ENCODE measurements at places on chromosomes 1 and 21.

- DNase-seq, result no peak
Measured at GRCh38 chr1:67314696-67315095, 7.0 kb downstream of the IL12RB2 start.

DNA sequence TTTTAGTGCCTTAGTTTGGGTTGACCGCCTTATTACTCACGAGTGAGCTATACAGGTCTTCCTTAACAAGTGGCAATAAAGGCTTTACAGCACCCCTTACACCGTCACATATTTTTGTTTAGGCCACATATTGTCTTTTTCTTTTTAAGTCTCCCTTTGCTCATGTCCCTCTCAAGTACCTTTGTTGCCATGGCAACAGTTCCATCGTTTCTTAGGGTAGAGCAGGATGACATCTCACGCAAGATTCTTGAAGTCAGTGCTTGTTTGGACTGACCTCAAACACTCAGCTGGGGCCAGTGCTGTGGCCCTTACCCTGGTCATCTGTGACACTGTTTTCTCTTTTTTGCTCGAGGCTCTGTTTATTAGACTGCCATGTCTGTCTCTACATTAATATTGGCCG lies 69.8 kb downstream of the PBX1 start:
- DNase-seq, result no peak

- DNase-seq, result no peak
Measured at GRCh38 chr1:181430015-181430885, 53.1 kb upstream of the CACNA1E start.

- no peak for DNase-seq
Measured at GRCh38 chr1:53135735-53136114, 6.7 kb downstream of the SLC1A7 start.

- DNase-seq, result no peak
Measured at GRCh38 chr1:170494369-170494768, 37.6 kb upstream of the GORAB start.

- DNase-seq, result no peak
Measured at GRCh38 chr1:56803561-56804156, 15.5 kb downstream of the FYB2 start.

DNA sequence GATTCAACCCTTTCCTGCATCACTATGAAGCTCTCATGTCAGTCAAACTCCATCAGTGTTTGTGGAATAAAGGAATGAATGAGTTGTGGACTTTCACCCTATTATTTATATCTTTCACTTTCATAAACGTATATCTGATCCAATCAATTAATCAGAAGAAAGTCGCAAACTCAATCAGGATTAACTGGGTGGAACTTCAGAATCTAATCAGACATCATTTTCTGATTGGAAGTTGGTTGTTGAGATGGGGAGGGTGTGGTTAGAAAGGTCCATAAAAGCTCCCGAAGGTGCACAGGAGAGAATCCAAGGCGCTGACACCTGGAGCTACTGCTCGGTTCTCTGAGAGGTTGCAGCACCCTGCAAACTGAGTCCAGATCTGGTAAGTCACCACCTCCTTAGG lies at the start of gene PRAMEF12:
TSS of gene PRAMEF12 (plus strand) at position 301 of the 400 bp plus-strand sequence. CDS start 1,130 bp downstream, outside the sequence.
- no peak for DNase-seq

DNA sequence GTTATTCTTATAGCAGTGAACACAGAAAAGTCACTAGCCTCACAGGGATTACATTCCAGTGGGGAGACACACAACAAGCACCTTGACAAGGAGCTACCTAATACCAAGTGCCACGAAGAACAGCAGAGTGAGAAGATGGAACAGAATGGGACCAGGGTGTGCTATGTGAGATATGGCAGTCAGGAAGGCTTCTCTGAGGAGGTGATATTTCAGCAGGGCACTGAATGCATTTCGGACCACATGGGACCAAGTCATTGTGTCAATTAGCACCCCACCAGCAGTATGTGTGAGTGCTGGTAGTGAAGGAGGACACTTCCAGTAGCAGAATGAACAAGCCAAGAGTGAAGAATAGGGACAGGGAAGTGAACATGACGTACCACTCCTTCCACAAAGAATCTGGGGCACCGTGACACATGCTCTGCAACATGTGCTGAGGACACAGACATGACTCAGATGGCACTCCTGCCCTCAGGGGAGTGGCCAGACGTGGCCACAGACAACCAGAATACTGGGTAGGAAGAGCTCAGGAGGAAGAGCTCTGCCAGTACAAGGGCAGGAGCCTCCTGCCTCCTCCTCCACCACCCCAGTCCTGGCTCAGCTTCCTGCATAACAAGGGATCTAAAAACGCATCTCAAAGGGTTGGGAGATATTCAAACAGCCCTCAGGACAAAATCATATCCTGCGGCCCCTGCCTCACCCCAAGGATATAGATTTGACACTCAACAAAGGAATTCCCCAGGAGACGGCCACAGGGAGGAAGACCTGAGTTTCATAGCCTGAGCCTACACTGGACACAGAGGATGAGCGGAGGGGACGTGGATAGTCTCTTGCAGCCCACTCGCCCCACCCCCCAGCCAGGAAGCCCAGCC lies 102.5 kb downstream of the TRABD2B start:
- DNase-seq, result no peak

- DNase-seq, result no peak
Measured at GRCh38 chr1:212979340-212980122, 29.2 kb downstream of the VASH2 start.

GRCh38 chr1:165494949-165495857 lies 48.6 kb upstream of the LRRC52 start:
- no peak for DNase-seq

- no peak for DNase-seq
Measured at GRCh38 chr1:172658871-172659453, at the start of gene FASLG. FASLG (plus strand) TSS chr1:172659103; CDS start chr1:172659202, 99 bp downstream.

DNA sequence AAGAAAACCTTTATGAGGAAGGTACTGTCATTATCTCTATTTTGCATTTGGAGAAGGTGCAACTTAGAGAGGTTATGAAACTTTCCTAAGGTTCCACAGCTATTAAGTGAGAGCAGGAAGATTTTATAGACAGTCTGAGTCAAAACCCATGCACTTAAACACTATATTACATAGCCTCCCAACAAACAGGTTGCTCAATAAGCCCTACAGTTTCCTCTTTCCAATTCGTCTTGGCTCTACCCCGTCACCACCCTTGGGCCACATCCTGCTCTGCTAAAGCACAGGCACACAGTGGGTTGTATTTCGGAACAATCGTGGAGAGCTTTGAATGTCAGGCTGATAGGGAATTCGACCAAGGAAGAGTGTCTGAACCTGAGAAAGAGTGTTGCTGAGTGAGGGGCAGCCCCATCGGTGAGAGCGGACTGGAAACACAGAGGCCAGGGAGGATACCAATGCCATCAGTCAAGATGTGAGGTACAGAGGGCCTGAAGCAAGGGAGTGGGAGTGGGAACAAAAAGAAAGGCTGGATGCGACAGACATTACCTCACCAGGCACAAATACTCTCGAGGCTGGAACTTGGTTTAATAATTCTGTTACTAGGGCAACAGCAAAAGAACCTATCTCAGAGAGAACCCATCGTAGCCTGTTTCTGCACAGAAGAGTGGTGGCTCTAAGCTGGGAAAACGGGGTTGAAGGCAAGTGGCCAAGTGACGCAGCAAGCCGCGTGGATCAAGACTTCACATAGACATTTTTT lies 6.3 kb upstream of the LRRC52 start:
- DNase-seq, result no peak

DNA sequence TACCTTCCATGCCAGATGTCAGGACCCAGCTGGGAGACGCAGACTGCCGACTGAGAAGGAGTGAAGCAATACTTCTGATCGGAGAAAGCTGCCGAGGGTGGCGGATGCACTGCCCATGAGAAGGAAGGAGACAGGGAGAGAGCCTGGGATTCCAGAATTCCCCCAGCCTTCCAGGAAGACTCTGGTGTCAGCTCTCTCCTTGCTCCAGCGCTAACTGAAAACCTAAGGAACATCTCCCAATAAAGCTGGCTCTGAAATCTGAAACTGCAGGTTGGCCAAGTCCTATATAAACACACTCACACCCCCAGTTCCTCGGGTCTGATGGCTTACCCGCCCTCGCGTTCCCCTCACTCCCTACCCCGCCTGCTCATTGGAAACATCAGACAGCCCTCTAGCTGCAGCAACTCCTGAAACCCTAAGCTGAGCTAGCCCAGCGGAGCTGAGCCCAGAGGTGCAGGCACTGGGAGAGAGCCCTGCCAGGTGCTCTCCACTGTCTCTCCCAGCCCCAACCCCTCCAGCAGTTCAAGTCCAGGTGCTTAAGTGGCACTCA lies 52.3 kb downstream of the PLEKHA6 start:
- no peak for DNase-seq

DNA sequence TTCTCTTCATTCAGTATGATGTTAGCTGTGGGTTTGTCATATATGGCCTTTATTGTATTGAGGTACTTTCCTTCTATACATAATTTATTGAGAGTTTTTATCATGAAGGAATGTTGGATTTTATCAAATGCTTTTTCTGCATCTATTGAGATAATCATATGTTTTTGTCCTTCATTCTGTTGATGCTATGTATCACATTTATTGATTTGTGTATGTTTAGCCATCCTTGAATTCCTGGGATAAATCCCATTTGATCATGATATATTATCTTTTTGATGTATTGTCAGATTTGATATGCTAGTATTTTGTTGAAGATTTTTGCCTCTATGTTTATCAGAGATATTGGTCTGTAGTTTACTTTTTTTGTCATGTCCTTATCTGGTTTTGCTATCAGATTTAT lies 20.9 kb upstream of the GPR161 start:
- no peak for DNase-seq

GRCh38 chr1:195866781-195867222 lies 741.4 kb downstream of the KCNT2 start:
- DNase-seq, result no peak

GRCh38 chr1:87148661-87149060 lies 180.0 kb upstream of the LMO4 start:
- DNase-seq, result no peak

DNA sequence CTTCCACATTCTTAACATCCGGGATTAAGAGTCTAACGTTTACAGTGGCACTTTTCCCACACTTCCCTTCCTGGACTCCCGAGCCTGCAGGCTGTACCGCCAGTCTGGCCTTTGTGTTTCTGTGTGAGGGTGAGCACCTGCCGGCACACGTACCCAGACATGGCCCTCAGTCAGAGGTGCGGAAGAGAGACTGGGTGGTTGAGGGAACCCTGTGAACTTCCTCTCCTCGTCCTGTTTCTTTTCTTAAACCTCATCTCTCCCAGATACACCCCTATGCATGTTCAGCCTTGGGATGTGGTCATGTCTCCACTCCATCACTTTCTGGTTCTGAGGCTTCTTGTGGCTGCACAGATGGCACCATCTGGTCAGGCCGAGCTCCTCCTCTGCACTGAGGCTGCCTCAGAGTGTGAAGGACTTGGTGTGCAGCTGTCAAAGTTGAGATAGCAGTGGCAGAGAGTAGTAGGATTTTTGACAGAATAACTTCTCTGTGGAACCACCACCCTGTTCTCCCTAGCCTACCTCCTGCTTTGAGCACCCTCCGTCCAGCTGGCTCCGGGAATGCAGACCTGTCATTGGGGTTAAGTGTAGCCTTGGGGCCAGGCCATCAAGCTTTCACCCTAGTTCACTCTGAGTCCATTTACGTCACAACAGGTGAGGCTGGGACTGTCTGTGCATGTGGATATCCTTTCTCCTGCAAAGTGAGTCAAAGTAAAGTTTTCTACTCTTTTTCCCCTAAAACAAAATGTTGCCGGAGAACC lies 31.4 kb downstream of the VASH2 start:
- no peak for DNase-seq

GRCh38 chr1:2115008-2115641 lies 64.9 kb downstream of the PRKCZ start:
- DNase-seq, result no peak

DNA sequence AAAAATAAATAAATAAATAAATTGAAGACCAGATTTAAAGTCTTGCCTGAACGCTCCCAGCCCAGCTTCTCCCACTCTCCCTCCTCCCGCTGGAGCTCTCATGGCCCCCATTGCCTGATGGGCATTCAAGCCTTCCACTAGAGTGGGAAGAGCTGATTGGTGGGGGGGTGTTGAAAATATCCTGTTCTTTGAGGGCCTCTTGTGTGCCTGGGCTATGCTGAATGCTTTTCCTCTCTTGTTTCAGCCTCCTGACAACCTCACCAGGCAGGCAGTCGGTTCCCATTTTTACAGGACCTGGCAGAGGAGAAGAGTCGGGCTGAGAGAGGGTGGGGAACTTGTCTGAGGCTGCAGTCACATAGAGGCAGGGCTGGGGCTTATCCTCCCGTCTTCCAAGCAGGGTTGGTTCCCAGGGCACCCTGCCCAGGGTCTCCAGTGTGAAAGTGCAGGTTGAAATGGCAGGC lies 59.2 kb upstream of the SSBP3 start:
- DNase-seq, result no peak

DNA sequence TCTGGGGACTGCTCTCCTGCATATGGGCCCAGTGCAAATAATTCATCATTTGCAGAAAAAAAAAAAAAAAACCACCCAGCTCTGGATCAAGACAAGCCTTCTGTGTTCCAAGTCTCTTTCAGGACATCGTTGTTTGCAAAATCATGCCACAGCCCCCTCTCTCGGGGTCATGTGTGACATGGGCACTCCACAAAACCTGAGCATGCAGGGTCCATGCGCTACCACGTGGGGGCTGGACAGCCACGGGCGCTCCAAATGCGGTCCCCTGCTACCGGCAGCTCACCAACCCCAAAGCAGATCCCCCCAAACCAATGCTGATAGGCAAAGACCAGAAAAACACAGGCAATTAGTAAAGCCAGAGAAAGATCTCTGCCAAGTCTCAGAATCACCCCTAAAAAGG lies 17.6 kb downstream of the NPHP4 start:
- DNase-seq, result no peak

DNA sequence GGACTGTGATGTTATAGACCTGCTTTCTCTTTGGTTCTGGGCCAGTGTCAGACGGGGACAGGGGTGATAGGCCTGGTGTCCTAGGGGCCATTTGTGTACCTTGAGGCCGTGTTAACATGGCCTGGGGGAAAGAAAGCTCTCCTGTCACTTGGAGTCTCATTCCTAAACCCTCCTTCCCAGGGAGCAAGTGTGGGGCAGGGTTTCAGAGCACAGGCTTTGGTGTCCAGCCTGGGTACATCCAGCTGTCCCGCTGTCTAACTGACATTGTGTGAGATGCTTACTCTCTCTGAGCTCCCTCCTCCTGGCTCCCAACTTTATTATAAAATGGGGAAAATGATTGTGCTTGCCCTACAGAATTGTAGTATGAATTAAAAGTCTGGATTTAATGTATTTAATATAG lies 32.6 kb upstream of the EPHA8 start:
- no peak for DNase-seq

DNA sequence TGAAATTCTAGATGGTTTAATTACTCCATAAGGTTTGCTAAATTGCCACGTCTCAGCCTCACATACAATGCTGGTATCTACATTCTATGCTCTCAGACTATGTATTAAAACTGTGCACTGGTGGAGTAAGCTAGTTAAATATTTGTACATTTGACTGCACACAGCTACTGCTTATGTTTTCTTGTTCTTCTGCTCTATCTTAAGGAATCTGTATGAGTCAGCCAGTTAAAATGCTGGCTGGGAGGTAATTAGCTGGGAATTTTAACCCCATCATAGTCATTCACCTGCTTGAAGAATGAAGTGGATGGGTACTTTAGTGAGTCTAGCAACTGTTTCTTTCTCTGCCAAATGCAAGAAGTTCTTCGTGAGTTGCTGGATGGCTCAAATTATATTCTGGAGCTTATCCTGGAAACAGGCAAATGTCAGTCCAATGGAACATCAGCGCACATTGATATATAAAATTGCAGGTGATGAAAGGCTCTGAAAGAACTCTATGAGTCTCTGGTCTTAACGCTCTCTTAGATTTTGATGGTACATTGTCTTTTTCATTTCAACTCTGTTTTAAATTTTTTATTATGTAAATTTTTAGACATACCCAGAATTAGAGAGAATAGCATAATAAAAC lies 83.4 kb downstream of the BACH1 start:
- no peak for DNase-seq
